CD4-positive, CD25-positive, alpha-beta regulatory T cell (primary cell): ENCODE measurements at places on chromosomes 4 and X.

- DNase-seq: no peak
These were observed 970.4 kb downstream of the RPA4 start for GRCh38 chrX:97854086-97854485.

DNA sequence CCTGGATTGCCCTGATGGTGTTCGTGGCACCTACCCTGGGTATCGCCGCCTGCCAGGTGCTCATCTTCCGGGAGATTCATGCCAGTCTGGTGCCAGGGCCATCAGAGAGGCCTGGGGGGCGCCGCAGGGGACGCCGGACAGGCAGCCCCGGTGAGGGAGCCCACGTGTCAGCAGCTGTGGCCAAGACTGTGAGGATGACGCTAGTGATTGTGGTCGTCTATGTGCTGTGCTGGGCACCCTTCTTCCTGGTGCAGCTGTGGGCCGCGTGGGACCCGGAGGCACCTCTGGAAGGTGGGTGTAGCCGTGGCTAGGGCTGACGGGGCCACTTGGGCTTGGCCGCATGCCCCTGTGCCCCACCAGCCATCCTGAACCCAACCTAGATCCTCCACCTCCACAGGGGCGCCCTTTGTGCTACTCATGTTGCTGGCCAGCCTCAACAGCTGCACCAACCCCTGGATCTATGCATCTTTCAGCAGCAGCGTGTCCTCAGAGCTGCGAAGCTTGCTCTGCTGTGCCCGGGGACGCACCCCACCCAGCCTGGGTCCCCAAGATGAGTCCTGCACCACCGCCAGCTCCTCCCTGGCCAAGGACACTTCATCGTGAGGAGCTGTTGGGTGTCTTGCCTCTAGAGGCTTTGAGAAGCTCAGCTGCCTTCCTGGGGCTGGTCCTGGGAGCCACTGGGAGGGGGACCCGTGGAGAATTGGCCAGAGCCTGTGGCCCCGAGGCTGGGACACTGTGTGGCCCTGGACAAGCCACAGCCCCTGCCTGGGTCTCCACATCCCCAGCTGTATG is 1.8 kb downstream of the AVPR2 start:
- no peak for DNase-seq

DNA sequence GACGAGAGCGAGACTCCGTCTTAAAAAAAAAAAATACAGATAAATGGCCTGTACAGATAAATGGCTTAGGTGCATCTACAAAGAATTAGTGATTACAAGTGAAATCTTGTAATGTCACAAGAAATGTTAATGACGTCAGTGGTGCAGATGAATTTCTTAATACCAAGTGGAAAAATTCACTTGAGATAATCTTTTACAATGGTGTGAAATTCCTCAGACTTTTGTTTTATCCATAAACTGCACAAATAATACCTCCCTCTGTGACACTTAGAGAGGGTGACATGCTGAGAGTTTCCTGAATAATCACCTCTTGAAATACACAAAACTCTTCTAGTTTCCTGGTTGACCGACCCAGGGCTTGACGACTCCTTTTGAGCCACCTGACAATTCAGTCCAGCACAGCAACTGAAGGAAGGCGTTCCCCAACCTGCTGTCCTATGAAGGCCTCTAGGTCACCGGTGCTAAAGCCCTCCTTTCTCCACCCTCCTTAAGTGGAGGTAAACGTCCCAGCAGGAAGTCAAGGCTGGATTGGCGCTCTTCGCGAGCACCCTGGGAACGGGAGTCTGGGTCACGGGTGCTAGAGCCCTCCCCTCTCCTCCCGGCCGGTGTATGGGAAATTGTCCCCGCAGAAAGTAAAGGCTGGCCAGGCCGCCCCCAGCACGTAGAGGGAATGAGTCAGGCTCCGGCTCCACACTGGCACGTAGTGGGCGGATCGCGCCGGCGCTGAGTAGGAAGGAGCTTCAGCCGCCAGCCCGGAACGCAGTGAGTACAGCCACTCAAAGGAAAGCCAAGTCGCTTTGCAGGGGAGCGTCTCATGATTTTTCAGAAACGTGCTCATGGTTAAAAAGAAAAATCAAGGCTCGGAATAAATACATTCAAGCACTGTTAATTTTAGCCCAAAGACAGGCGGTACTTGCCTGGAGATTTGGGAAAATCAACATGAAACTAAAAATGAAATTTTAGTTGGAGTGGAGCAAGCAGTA is at the start of gene TMEM144:
TSS of gene TMEM144 (plus strand) at position 662 of the 983 bp plus-strand sequence. CDS start 2,182 bp downstream, outside the sequence.
- DNase-seq: no peak

DNA sequence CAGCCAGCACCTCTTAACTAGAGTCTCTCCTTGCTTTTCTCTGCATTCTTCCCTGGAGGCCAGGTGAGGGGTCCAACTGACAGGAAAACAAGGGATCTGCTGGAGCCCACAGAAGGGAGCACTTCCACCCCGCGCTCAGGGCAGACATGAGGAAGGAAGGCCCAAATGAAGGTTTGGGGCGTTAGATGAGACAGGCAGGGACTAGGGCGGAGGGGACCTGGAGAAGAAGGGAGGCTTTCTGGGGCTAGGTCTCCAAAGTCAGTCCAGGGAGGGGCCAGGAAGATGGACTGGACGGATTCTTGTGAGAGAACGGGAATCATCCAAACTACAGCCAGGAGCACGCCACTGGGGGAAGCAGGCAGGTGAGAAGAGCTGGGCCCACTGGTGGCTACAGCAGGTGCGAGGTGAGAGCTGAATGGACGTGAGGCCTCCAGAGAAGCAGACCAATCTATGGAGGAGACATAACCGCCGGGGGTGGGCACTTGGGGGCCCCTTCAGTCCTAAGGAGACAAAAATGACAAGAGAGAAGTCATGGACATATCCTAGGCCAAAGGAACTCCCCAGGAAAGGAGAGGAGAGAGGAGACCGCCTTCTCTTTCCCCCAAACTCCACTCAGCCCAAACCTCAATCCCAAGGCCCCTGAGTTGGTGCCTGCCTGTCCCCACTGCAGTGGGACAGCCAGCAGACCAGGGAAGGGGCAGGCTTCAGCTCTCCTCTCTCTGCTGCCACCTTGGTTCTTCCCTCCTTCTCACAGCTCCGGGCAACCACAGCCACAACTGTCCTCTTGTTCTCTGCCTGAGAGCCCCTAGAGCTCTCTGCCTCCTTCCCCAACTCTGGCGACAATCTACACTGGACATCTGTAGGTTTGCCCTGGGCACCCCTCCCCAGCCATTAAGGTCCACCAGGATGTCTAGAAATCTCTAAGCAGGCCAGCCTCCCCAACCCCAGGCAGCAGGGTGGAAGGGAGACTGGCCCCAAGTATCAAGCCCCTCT is 7.0 kb downstream of the APLN start:
- DNase-seq: no peak

- DNase-seq: no peak
These were observed 1272.7 kb downstream of the C4orf33 start for GRCh38 chr4:130368668-130369067.

GRCh38 chrX:41728125-41728524 is 4.1 kb downstream of the GPR82 start:
- no peak for DNase-seq

GRCh38 chr4:148376151-148376550 is 66.1 kb downstream of the NR3C2 start:
- peak; percentile 17 for DNase-seq

GRCh38 chr4:163673848-163674697 is 179.6 kb downstream of the TMA16 start:
- DNase-seq: no peak

DNA sequence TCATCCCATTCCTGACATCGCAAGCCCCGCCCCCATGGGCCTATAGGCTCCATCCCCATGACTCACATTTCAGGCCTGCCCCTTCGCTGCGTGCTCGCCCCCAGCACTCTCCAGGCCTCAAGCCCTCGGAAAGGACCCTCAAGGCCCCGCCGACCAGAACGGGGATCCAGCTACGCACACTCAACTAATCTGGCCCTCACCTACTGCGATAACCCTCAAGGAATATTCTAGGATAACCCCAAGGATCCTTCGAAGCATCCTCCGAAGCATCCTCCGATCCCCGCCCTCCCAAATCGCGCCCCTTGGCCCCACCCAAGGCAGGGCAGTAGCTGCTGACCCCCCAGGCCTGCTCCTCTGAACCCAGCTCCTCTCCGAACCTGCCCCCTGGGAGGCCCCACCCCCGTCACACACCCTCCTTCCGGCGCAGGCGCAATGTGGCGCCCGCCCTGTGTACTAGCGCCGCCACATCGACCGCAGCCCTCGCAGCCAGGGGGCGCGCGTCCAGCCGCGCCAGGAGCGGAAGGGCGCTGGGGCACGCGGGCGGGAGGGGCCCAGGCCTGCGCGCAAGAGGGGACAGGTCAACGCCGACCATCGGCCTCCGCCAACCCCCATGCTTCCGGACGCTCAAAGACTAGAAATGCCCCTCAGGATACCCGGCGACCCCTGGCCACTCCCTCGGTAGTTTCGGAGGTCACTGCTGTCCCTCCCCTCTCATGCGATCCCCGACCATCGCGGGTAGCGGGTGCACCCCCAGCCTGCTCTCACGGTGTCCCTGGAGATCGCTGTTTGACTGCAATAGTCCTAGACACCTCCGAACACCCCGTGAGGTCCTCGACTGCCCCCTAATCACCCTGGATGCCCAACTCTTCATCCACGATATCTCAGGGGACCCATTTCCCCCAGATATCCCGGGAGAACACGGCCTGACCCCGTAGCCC is 6.4 kb upstream of the MAGIX start:
- DNase-seq: peak; percentile 78
